ENCODE measurements at places on chromosomes 5 and 9.

DNA sequence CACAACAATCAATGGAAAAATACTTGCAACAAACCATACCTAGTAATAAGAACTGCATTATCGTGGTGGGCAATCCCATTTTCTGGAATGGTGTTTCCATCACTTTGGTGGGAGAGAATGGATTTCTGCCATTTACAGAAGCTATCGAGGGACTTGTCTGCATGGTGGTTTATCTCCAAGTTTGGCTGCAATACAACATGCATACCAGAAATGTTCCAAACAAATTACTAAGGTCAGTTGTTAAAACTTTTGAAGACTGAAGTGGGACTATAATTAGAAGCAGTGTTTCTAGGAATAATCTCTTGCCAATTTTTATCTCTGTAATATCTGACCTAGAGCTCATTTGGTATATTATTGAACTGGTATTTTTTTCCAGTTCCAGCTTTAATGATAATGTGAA lies 30.3 kb downstream of the ADAMTS6 start:
- no peaks in the 10 kb centered on the region for H3K36me3 ChIP-seq
- no peak overlapping the region for H3K4me3 ChIP-seq
- H3K4me1 ChIP-seq: no peaks in the 10 kb centered on the region
- no peak overlapping the region for H3K27ac ChIP-seq
- DNase-seq: no peak

GRCh38 chr5:178765753-178766300 lies 35.4 kb upstream of the ZNF354A start:
- H3K27me3 ChIP-seq: no peaks in the 10 kb centered on the region
- H3K27ac ChIP-seq: no peak overlapping the region
- no peak for DNase-seq
- no peaks in the 10 kb centered on the region for H3K4me1 ChIP-seq
- no peaks in the 10 kb centered on the region for H3K36me3 ChIP-seq

GRCh38 chr9:24051587-24051986 lies 225.5 kb upstream of the ELAVL2 start:
- H3K4me1 ChIP-seq: no peaks in the 10 kb centered on the region
- no peak for DNase-seq
- no peak overlapping the region for H3K27ac ChIP-seq
- no peak overlapping the region for H3K4me3 ChIP-seq
- H3K36me3 ChIP-seq: peaks cover 1% of the 10 kb centered on the region

- DNase-seq: no peak
- H3K27me3 ChIP-seq: no peaks in the 10 kb centered on the region
- H3K27ac ChIP-seq: no peak overlapping the region
- no peaks in the 10 kb centered on the region for H3K4me1 ChIP-seq
Observed at GRCh38 chr9:15576350-15577050, 23.7 kb downstream of the CCDC171 start.

DNA sequence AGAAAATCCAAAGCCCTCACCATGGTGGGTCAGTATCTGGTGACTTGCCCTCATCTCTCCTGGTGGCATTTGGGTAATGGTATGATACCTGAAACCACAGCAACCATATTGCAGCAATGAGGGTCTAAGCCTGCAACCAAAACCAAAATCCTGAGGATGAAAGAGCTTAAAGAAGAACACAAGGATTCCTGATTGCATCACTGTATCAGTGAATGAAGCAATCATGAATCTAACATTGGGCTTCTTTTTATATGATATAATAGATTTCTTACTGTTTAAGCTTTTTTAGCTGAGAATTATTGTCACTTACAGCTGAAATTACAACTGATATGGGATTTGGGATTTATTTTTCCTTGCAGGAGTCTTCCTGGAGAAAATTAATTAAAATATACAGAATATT lies 269.9 kb downstream of the MEF2C start:
- DNase-seq: no peak
- H3K27me3 ChIP-seq: peaks cover 7% of the 10 kb centered on the region
- H3K27ac ChIP-seq: no peak overlapping the region
- no peaks in the 10 kb centered on the region for H3K36me3 ChIP-seq

DNA sequence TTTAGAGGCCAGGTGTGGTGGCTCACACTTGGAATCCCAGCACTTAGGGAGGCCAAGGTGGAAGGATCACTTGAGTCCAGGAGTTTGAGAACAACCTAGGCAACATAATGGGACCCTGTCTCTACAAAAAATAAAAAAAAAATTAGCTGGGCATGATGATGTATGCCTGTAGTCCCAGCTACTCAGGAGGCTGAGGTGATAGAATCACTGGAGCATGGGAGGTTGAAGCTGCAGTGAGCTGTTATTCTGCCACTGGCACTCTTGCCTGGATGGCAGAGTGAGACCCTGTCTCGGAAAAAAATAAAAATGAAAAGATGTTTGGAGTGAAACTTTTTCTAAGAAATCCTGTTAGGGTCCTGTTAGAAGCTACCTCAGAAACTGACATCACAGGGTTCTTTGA lies 24.2 kb downstream of the OCLN start:
- no peak overlapping the region for H3K27ac ChIP-seq
- H3K36me3 ChIP-seq: no peaks in the 10 kb centered on the region
- no peaks in the 10 kb centered on the region for H3K27me3 ChIP-seq
- no peaks in the 10 kb centered on the region for H3K4me1 ChIP-seq

- H3K4me3 ChIP-seq: peak overlapping the region; percentile 63
- peaks cover 41% of the 10 kb centered on the region for H3K36me3 ChIP-seq
- H3K27ac ChIP-seq: peak overlapping the region; percentile 93
- H3K27me3 ChIP-seq: no peaks in the 10 kb centered on the region
- peak; percentile 78 for DNase-seq
- peaks cover 66% of the 10 kb centered on the region for H3K4me1 ChIP-seq
Observed at GRCh38 chr9:114592356-114592755, 4.8 kb downstream of the ATP6V1G1 start.

- H3K27me3 ChIP-seq: peaks cover 7% of the 10 kb centered on the region
- no peaks in the 10 kb centered on the region for H3K36me3 ChIP-seq
- no peak overlapping the region for H3K27ac ChIP-seq
- H3K4me3 ChIP-seq: no peak overlapping the region
Observed at GRCh38 chr9:72263572-72263971, 101.4 kb downstream of the ZFAND5 start.

GRCh38 chr5:6260846-6261245 lies 117.5 kb downstream of the MED10 start:
- H3K27me3 ChIP-seq: no peaks in the 10 kb centered on the region
- no peak overlapping the region for H3K4me3 ChIP-seq
- no peak overlapping the region for H3K27ac ChIP-seq
- DNase-seq: no peak

- H3K4me3 ChIP-seq: no peak overlapping the region
- peaks cover 23% of the 10 kb centered on the region for H3K27me3 ChIP-seq
- DNase-seq: no peak
- H3K27ac ChIP-seq: no peak overlapping the region
Observed at GRCh38 chr9:16864649-16865434, 5.6 kb downstream of the BNC2 start.

- peaks cover 12% of the 10 kb centered on the region for H3K27me3 ChIP-seq
- no peaks in the 10 kb centered on the region for H3K36me3 ChIP-seq
- DNase-seq: no peak
- H3K4me1 ChIP-seq: peaks cover 11% of the 10 kb centered on the region
- no peak overlapping the region for H3K4me3 ChIP-seq
- H3K27ac ChIP-seq: no peak overlapping the region
Observed at GRCh38 chr5:138743484-138743883, 9.7 kb upstream of the CTNNA1 start.
